NCI-H2227 treated with DMSO at 0.1 percent for 48 hours (cell line): ENCODE measurements at places on chromosomes 16 and 17.

DNA sequence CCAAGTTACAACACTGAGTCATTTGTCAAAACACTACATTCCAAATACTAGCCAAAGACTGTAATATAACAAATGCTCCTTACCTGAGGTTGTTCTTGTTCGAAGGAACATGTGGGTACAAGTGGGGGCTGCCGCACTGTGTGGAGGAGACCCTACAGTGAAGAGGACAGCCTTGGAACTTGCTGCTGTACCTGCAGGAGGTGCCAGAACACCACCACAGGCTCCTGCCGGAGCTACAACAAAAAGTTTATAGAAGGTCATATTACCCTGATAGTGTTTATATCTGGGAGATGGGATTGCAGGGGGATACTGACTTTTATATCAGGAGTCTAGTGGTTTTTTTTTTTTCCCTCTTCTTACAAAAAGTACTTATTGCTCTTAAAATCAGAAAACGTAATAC is 37.8 kb upstream of the ALDH3A1 start:
- DNase-seq, result no peak

- no peak for DNase-seq
These were observed 53.4 kb downstream of the MEOX1 start for GRCh38 chr17:43608313-43608712.

DNA sequence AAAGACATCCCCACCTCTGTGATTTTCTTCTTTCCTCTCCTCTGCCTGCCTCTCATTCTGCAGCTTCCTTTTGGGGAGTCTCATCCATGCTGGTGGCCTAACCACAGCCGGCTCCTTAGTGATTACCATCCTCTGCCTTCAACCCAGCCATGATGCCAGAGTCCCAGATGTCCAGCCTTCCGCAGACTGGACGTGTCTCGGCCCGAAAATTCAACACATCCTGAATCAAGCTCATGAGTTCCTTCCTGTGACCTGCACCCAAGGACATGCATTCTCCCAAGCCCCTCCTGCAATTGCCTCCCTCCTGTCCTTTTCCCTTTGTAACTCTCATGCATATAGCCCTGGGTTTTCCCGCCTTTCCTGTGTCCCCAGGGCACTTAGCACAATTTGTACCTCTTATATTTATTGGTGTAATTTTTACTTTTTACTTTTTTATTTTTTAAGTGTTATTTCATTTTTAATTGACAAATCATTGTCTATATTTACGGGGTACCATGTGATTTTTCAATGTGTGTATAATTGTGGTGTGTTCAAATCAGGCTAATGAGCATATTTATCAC is 1.2 kb upstream of the SLC13A5 start:
- DNase-seq, result no peak

GRCh38 chr16:12092544-12092921 is 116.0 kb downstream of the SNX29 start:
- no peak for DNase-seq

DNA sequence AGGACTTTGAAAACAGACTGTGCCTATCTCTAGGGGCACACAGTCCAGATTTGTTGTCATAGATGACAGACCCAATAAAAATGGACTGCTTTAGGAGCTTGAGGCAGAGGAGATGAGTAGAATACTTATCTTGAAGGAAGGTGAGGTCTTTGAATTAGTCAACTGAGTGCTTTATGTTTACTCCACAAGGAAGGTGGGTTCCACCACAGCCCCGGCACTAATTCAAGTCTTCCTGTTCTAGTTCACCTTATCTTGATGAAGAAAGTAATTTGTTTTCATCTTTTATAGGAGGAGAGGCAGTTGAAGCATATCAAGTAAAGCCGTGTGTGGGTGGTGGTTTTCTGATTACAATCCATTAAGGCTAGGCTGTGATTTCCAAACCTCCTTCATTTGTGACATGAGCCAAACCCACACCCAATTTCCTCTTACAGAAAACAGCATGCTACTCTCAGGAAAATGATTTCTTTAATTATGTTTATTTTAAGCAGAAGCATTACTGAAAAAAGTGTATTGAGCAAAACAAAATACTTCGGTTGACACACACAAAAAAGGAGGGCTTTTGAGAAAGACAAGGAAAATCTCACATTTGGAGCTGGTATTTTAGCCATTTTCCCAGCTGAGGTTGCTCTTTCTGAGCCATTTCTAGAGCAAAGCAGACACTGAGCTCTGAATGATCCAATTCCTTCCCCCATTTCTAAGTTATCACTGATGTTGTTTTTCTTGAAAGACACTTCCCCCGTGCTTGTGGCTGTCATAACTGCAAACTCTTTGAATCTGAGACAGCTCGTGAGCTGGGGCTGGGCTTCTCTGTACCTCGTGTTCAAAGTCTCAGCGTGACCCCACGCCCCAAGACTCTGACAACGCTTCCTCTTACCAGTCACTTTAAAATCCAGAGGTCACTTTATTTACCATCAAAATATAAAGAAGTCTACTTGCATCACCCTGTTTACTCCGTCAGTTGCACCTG is 35.4 kb downstream of the CDRT15 start:
- DNase-seq, result no peak
